Ecto neural progenitor cell (in vitro differentiated cells): ENCODE measurements at places on chromosomes 6 and 20.

GRCh38 chr6:53937461-53937860, 142.7 kb downstream of the LRRC1 start:
- DNase-seq: no peak

DNA sequence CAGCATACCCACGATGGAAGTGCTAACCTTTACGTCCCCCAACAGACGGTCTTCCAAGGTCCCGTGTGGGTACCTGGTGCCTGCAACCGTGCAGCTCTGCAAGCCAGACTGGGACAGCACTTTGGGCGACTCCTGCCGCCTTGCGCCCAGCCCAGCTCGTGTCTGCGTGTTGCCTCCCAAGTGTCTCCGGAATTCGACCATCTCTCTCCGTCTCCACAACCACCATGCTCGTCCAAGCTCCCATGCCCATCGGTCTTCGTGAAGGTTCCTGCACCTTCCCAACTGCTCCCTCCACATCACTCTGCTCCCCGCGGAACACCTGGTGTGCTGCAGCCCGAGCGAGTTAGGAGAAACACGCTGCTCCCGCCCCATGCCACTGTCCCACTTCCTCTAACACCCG, 173.2 kb upstream of the AFDN start:
- DNase-seq: no peak

GRCh38 chr6:153698637-153699036, 340.4 kb upstream of the OPRM1 start:
- DNase-seq: no peak

GRCh38 chr6:26296857-26297648, 67.9 kb upstream of the BTN3A2 start:
- DNase-seq: no peak

- DNase-seq: peak; percentile 86
These were observed 16.5 kb downstream of the COL20A1 start for GRCh38 chr20:63309261-63310071.

- no peak for DNase-seq
These were observed 92.8 kb upstream of the PRSS16 start for GRCh38 chr6:27154696-27155095.

GRCh38 chr6:52953911-52954839, 40.9 kb downstream of the GSTA4 start:
- DNase-seq: peak; percentile 8

DNA sequence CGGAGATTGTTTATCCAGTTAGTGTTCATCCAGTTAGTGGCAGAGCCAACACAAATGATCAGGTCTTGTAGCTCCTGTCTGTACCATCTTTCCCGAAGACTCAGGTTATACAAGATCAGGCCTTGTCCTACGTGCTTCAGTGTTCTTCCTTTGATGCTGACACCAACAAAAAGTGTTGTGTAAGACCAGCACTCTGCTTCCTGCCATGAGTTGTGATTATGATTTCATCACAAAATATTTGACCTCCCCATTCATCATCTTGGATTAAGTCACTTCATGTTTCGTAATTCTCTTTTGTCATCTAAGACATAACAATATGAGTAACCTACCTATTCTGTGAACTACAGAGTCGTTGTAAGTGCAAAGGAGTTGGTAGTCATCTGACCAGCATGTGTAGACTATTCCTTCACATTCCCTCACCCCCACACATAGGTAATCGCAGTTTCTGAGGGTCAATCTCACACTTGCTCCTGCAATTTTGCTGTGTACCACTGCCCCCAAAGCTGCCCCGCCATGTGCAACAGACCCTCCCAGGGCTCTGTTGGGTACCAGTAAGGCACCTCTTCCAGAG, 135.6 kb upstream of the SLC22A23 start:
- no peak for DNase-seq

DNA sequence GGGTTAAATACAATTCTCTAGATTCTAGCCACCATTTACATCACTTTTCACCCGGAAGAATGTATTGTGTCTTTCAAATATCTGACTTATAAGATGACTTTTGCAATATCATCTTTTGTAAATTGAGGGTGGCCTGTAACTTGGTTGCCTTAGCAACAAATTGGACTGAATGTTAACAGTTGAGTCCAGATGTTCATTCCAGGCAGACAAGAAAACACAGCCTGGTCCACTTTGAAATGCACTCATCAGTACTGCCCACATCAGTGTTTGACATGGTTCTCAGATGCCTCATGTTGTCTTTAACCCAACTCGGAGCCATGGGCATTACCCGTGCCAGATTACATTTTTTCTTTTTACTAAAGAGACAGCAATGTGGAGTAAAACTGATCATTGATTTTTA, 781.6 kb upstream of the CHD6 start:
- DNase-seq: no peak

DNA sequence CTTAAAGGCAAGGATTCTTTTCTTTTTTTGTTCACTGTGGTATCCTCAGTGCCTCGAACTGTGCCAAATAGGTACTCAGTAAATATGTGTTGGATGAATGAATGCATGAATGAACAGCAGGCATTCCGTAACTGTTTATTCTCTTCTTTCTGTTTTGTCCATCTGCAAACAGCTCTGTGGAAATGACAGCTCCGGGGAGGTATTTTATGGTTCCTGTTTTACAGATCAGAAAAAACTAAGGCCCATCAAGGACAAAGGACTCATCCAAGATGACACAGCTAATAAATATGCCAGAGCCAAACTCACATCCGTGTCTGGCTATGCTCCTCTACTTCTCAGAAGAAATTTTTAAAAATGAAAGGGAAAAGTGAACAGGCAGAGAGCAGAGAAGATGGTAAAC, 21.0 kb downstream of the JPH2 start:
- no peak for DNase-seq

DNA sequence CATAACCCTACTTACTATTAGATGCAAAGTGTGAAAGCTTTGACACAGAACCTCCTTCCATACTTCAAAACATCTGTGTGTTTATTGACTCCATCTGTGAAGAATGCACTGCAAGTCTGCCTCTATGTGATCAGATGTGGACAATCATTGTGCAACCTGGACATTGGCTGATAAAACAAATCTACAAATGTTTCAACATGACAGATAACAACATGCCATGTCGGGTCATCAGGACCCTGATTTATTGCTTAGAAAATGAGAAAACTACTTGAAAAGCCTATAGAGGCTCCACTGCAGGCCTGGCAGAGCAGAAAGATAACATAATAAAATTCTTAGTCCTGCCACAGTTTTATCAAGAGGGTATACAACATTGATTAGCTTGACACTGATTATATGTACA, 1286.4 kb downstream of the GRIK2 start:
- DNase-seq: no peak

DNA sequence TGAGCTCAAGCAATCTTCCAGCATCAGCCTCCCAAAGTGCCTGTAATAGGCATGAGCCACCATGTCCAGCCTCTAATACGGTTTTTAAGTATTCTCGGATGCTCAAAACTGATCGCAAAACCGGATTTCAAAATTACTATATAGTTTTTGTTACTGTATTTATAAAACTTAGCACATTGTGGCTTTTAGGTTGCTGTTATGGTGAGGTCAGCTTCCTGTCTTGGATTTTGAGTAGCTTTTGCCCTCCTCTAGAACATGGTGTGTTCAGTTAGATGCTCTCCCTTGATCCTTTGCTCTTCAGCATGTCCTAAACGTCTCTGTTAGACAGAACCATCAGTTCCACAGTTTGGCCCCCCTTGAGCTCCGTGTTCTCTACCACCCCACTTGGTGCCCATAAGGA, 96.2 kb downstream of the RPP40 start:
- no peak for DNase-seq

GRCh38 chr20:61316346-61316745, 64.3 kb downstream of the CDH4 start:
- DNase-seq: no peak

DNA sequence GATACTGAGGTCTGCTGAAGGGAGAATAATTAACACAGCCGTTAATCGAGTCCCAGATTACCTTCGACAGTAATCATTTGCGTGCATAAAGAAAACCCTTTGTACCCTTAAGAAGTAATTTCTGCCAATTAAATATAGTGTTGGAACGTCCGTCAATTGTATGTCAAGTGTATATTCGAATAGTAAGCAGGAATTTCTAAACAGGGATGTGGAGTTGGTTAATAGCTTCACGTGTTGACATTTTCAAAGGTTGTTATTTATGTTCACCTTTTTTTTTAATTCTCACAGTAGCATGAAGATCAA, 798 bp upstream of the SNAP91 start:
- DNase-seq: no peak

DNA sequence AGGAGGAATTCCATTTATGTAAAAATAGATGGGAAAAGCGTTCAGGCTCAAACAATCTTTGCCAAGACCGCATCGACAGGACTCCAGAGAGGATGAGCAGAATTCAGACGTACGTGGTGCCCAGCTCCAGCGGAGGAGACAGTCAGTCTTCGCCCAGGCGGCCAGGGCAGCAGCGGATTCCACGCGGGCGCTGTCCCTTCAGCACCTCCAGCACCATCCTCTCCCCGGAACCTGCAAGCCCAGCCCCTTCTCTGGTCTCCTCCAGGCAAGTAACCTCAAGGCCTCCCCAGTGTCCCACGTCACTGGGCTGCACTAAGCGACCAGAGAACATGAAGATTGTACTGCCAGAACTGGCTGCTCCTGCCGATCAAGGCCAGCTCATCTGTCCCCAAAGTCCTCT, 2.8 kb upstream of the KCNQ2 start:
- peak; percentile 79 for DNase-seq

DNA sequence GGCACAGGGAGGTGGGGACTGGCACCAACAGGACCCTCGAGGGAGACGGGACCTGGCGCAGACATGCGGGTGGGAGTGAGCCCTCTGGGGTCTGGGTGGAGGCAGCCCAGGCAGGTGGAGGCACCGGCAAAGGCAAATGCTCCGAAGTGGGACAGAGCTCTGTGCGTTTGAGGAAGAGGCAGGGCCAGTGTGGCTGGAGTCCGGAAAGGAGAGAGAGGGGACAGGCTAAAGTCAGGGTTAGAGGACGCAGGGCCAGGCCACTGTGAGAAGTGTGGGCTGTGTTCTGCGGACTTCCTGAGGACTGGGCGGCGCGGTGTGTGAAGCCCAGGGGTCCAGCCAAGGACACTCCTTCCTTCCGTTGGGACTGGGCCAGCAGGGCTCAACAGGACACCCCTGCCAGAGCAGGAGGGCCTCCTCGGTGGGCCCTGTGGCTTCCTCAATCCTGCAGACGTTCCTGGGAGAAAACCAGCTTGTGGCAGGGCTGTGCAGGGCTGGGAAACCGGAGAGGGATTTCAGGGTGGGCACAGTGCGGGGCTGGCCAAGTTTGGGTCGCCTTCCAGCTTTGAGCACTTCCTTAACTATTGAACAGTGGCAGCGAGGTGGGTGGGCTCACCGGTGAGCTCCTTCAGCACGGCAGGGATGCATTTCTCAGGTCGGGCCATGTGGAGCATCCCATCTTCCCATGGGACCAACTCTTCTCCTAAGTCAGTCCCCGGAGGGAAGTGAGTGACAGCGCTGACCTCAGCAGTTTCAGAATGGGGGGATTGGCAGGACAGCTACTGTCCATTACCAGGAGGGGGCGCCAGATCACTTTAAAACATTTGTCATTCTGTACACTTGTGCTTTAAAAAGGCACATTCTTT, 22.5 kb downstream of the MOCS3 start:
- peak; percentile 76 for DNase-seq

- DNase-seq: peak; percentile 92
These were observed 20.0 kb upstream of the TRIM27 start for GRCh38 chr6:28943557-28944411.

DNA sequence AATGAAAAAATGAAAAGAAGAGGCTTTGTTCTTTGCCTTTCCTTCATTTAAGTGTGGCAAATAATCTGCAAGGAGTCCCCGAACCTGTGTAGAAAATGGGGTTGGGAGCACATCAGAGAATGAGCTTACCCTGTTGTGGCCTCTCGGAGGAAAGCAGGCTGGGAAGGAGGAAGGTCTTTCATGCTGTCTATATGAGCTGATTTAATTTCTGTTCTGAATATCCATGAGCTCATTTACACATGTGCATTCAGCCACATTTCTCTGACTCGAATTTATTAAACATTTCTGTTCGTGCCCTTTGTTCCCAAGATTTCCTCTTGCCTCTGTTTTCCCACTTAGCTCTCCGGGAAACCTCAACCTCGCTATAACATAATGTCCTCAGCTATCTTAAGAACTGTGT, 584.4 kb upstream of the CDH4 start:
- no peak for DNase-seq

DNA sequence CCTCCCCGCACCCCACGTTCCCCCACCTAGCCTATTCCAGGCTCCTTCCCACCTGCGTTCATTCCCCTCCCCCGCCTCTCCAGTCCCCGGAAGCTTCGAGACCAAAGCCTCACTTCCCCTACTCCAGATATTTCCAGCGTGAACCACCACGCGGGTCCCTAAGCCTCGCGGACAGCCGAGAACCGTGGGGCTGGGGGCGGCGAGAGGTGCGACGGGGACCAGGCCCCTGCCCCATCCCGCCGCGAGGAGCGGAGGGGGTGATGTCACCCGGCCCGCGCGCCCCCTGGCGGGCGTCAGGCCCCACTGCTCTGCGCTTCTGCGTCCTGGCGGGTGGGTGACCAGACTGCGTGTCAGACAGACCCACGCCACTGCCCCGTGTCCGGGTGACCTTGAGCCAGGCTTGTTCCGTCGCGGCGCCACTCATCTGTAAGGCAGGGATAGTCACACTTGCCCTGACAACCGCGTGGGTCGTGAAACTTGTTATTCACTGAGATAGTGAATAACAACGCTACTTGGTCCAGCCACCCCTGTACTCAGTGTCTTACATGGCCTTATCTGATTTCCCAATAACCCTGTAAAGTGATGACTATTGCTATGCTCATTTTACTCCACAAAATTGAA, 9.0 kb upstream of the HSP90AB1 start:
- peak; percentile 89 for DNase-seq

GRCh38 chr6:27825025-27825793, 87.0 kb downstream of the OR2B2 start:
- DNase-seq: no peak
